HT-29 (cell line): ENCODE measurements at places on chromosomes 12 and 14.

- DNase-seq, result no peak
These were observed 232.1 kb downstream of the FOXN3 start for GRCh38 chr14:89184952-89185351.

- DNase-seq, result no peak
These were observed 29.6 kb downstream of the VRK1 start for GRCh38 chr14:96826818-96827217.

- peak; percentile 39 for DNase-seq
These were observed 53.4 kb upstream of the ANO4 start for GRCh38 chr12:100741084-100741711.

- no peak for DNase-seq
These were observed 4.3 kb downstream of the GALNT9 start for GRCh38 chr12:132324841-132325732.

DNA sequence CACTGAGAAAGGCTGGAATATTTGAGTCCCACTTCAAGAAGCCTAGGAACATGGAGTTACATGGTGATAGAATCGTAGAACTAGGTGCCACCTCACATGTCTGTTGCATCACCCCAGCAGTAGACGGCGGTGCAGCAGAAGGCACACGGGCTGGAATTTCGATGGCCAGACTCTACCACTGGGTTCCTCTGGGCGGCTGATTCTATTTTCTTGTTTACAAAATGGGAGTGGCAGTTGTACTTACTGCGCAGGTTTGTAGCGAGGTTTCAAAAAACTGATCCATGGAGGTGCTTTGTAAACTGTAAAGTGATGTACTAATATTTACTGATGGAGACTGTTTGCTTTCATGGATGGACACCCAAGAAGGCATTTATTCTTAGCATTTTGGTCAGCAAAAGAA is 45.7 kb downstream of the WDR20 start:
- DNase-seq, result peak; percentile 56

GRCh38 chr14:104107101-104107581 is 21.6 kb downstream of the ASPG start:
- no peak for DNase-seq

- no peak for DNase-seq
These were observed 102.7 kb upstream of the MAP1LC3B2 start for GRCh38 chr12:116456330-116457082.

DNA sequence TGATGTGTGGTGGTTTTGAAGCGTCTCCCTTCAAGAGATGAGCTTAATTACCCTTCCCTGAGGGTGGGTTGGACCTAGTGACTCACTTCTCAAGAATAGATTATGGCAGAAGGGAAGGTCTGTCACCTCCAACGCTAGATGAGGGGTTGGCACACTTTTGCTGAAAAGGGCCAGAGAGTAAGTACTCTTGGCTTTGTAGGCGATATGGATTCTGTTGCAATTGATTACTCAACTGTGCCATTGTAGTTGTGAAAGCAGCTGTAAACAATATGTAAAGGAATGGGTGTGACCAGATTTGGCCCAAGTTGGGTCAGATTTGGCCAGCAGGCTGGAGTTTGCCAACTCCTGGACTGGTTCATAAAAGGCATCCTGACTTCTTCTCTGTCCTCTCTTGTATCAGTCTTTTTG is 53.3 kb downstream of the SMIM41 start:
- DNase-seq, result no peak

- peak; percentile 31 for DNase-seq
These were observed 55.6 kb downstream of the LGMN start for GRCh38 chr14:92692822-92693226.

GRCh38 chr14:61471297-61472005 is 150.1 kb downstream of the PRKCH start:
- no peak for DNase-seq

DNA sequence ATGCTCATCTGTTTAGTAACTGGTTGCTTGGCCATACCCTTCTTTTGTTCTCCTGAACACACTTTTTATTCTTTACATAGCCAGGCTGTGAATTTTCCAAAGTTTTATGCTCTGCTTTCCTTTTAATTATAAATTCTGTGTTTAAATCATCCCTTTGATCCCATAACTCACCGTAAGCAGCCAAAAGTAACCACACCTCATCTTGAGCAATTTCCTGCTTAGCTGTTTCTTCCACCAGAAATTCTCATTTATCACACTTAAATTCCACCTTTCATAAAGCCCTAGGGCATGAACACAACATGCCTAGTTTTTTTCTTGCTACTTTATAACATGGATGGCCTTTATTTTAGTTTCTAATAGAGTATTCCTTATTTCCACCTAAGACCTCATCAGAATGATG is 510.7 kb downstream of the C12orf50 start:
- no peak for DNase-seq

GRCh38 chr12:50790081-50790480 is 26.2 kb downstream of the ATF1 start:
- DNase-seq, result no peak

- DNase-seq, result no peak
These were observed 1.3 kb upstream of the PLEKHG7 start for GRCh38 chr12:92701441-92701840.

DNA sequence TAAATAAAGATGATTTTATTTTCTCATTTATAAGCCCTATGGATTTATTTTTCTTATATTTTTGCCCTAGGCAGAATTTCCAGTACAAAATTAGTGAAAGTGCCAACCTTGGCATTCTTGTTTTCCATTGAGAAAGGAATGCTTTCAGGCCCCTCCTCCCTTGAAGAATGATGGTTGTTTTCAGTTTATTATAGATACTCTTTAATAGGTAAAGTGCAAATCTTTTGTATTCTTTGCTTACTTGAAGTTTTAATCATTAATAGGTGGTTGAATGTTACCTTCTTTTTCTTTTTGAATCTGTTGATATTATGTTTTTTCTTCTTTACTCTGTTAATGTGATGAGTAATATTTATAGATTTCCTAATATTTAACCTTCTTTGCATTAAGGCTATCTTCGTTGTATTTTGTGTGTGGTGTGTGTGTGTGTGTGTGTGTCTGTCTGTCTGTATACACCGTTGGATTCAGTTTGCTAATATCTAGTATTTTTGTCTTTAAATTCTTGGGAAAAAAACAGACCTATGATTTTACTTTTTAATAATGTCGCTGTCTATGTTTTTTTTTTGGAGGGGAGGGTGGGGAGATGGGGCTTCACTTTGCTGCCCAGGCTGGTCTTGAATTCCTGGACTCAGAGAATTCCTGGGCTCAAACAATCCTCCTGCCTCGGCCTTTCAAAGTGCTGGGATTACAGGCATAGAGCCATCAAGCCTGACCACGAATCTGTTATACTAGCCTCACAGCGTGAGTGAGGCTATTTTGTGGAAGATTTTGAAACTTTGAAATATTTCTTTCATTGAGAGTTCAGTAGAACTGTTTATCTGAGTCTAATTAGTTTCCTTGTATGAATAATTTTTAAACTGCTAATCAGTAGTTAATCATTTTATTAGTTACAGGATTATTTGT is 13.5 kb downstream of the SRGAP1 start:
- DNase-seq, result no peak

- no peak for DNase-seq
These were observed 264.7 kb downstream of the EGLN3 start for GRCh38 chr14:33686218-33686617.

DNA sequence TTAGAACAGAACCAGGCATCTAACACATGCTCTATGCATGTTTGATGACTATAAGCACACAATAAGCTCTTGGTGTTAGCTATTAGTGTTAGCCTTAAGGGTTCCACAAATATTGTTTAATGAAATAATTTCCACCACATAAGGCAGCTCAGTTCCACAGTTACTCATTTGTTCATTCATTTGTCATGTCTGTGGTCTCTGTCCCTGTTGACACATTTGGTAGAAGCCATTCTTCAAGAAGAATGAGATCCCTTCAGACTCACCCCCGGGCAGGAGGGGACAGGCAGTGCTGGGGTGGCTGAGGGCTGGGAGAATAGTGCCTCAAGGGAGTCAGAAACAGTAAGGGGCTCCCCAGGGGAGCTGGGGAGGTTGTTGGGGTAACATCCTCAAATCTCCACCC is 3.7 kb upstream of the FAIM2 start:
- no peak for DNase-seq

- DNase-seq, result no peak
These were observed 90.1 kb upstream of the DACT1 start for GRCh38 chr14:58547649-58548048.

DNA sequence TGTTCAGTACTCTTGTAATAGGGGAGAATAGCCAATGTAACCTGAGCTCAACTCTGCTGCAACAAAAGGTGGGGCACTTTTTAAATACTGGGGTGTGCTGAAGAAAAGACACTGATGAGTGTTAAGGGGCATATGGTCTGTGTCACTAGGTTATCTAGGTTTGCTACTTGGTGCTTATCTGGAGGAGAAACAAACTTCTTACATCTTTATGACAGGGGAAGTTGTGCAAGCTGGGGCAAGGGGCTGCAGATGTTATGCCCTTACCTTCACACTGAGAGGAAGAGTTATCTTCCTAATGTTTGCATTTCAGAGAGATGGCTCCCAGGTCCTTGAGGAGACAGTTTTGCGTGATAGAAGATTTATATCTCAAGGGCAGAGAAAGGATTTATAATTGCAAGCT is 90.9 kb upstream of the PKP2 start:
- no peak for DNase-seq

DNA sequence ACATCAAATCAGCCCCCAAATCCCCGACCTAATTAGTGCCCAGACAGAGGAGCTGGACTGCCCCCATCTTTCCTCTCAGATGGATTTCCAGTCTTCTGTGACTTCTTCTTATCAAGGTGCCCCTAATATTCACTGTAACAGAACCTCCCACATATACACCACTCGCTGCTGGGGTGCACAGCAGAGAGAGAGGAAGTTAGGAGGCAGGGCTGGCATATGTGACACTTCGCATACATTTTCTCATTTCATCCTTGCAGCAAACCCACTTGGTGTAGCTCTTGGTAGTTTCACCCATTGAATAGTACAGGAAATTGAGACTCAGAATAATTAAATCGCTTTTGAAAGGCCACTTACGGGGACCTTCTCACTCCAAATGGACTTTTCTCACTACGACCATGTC is 56.5 kb upstream of the CCND2 start:
- no peak for DNase-seq

GRCh38 chr14:93200553-93200952 is 6.3 kb downstream of the GON7 start:
- no peak for DNase-seq

GRCh38 chr14:61575551-61576150 is 119.7 kb upstream of the HIF1A start:
- no peak for DNase-seq

GRCh38 chr14:54881761-54882401 is 20.7 kb downstream of the GCH1 start:
- DNase-seq, result no peak

DNA sequence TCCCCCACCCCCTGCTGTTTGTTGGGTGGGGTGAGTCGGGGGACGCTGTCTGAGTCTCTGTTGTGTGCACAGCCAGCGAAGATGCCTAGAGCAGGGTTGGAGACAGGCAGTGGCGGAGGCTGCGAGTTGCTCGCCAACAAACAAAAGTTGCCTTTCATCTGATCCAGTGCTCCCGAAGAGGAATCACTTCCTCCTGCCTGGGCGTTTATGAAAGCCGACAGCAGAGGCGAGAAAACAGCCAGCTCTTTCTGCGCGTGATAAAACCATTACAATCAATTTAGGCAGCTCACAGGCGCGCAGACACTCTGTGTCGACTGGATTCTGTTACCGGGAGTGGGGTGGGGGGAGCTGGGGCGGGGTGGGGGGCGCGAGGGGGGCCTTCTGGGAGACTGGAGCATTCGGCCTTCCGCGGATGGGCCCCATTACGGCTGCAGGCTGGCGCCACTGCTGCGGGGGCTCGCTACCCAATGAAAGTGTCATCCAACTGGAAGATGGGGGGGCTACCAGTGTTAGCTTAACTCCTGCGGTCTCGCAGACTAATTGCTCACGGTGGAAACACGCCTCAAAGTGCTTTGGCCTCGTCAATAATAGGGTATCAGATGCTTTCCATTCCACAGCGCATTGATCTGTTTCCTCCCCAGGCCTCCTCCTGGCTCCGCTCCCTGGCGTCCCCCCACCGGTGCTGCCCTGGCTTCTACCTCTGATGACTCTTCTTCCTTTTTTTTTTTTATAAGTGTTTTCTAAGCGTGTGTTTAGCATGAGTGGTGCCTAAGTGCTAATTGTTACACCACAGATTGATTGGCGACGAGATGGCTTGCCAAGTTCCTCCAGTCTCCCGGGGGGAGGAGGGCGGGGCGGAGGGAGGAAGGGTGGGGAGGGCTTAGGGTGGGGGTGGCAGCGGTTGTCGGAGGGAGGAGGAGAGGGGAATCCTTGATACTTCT is 678.4 kb downstream of the MED13L start:
- peak; percentile 25 for DNase-seq

- peak; percentile 89 for DNase-seq
These were observed at the start of gene POC1B for GRCh38 chr12:89525824-89526770. POC1B (minus strand) TSS chr12:89526047; CDS start chr12:89525895, 152 bp downstream.

- DNase-seq, result no peak
These were observed 38.6 kb upstream of the ATF1 start for GRCh38 chr12:50725011-50725942.

- no peak for DNase-seq
These were observed 211.1 kb downstream of the GLT1D1 start for GRCh38 chr12:129064209-129064855.

DNA sequence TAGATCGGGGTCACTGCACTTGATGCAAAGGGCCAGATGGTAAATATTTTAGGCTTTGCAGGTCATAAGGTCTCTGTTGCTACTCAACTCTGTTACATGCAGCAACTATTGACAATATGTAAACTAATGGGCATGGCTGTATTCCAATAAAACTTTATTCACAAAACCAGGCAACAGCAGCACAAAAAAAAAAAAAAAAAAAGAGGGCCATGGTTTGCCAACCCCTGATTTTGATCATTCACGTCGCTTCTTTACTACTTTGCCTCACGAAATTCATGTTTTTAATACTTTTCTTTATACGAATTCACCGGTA is 152.9 kb downstream of the RBM19 start:
- no peak for DNase-seq

DNA sequence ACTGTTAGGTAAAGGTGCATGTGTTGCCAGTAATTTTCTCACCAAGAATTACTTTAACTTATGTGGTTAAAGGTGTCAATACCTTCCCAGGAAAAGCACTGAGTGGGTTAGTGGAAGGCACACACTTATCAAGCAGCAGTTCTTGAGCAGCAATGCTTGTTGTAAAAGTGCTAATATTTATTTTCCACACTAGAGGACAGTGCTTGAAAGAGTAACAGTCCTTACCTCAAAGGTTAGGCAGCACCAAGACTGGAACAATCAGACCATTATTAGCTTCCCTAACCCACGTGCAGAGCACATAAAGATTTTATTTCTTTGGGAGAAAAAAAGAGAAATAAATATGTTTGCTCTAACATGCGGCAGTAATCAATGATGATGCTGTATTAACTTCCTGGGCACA is 48.8 kb upstream of the KRR1 start:
- DNase-seq, result peak; percentile 45

- DNase-seq, result no peak
These were observed 4.4 kb upstream of the CTDSP2 start for GRCh38 chr12:57850854-57851430.
